Stimulated activated CD4-positive, alpha-beta T cell treated with anti-CD3 and anti-CD28 coated beads, TNF-alpha, amount 100 ng/mL, for 1 hour (primary cell): ENCODE measurements at places on chromosomes 1 and 21.

- no peak for DNase-seq
These were observed 18.2 kb upstream of the CTSK start for GRCh38 chr1:150826299-150826698.

DNA sequence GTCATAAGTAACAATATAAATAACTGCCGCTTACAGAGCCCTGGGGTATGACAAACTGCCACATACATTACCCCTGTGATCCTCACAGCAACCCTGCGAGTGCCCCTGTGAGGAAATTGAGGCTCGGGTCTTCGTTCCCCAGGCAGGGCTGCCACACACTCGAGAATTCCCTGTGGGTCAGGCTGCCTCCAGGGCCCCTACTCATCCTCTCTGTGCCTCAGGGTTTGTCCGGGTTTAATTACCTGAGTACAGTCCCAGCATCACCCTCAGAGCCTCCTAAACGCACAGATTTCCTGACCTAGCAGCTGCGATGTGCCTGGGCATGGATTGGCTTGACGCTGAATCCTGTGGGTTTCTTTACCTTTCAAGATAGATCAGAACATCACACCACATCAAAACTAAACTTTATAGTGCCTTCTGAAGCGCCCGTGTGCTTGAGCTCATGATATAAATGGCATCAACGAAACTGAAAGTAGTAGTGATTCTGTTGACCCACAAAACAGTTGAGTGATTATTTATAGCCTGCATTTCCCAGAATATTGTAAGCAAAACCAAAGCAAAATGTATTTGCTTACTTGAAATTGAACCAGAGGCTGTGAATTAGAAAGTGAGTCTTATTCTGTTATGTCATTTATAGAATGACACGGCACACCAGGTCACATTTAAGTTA, 14.0 kb downstream of the SLC37A1 start:
- no peak for DNase-seq

- DNase-seq, result no peak
These were observed 7.7 kb downstream of the ARMH1 start for GRCh38 chr1:44681905-44682882.

DNA sequence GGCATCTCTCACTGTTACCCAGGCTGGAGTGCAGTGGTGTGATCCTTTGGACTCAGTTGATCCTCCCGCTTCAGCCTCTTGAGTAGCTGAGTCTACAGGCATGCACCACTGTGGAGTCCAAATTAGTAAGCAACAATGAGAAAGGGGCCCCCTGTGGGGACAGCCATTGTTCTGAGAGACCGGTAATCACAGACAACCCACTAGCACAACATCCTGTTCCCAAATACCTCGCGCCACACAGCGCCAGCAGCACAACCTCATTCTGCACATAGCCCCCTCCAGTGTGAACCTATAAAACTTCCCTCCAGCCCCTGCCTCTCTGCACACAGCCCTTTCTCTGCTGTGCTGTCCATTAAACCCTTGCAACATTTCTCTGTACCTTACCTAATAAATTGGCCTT, 226.4 kb downstream of the DYRK1A start:
- DNase-seq, result no peak

DNA sequence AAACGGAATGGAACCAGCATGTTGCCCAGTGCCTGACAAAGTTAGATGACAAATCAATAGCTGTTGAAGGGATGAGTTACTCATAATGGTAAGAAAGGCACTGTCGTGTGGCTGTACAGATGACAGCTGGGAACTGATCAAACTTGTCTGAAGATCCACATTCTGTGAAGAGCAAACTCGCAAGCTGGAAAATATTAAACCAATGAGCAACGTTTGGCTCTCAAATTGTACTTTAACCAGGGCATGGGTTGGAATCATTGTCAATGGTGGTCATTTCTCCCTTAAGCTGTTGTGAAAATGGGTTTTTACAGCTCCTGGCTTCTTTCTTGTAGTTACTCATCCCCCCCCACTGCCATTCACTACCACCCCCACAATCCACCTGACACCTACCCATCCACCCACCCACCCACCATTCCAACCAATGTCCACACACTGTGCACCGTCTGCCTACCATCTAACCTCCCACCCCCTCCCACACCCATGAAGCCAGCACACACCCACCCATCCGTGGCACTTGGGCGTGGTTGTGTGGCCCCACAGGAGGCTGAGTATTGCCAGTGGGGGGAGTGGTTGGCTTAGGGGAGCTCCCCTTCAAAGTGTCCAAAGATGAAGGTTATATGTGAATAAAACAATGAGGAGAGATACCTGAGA, 46.7 kb downstream of the CLDN14 start:
- no peak for DNase-seq

DNA sequence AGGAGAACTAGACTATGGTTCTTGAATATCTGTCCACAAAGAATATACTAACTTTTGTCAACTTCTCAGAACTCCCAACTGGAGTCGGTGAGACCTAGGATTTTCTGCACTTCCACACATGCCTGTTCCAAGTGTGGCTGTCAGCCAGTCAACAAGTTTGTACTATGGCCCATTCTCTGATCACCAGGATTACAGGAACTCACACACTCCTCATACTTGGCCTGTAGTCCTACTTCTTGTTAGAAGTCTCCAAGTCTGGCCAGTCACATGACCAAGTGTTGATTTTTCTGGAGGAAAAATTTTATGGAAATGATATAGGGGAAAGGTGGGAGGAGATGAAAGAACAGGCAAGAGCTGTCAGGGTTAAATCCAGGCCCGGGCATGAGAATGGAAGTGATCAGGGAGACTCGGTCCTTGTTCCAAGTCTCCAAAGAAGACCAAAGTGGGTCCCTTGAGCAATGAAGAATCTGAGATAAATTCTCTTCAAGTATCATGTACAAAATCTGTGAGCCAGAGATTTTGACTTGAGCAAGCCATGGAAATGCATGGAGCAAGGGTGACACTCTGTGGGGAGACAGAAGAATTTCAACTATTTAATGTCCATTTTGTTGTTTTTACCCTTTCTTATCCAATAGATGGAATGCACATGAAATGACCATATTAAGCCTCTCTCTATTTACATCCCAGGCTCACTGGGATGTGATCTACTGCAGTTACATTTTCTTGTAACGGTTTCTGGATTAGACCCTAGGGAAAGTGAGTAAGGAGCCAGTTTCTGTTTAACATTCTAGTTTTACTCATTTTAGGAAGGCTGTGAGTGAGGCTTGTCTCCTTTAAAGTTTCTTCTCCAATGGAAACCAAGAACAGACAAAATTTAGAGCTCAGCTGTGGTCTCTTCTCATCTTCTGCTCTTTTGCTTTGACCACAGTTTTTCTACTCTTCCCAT, 320.9 kb downstream of the ASTN1 start:
- no peak for DNase-seq

DNA sequence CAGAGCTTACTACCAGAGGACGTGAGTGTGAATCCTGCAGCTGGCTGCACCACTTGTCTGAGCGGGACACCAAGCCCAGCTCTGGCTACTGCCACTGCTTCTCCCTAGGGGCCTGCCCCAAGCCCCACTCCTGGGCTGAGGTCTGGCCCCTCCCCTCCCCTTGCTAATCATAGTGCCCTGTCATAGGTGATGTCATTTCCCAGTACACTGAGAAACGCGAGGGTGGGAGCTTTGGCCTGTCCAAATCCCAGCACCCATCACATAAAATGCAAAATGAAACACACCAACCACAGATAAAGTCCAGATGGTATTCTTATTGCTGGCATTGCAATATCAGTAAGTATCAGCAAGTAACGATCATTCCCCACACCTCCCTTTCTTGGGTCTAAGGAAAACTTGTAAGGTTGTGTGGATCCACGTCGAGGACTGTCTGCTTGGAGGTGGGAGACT, 77.7 kb downstream of the TOMM20 start:
- no peak for DNase-seq

- no peak for DNase-seq
These were observed 12.2 kb downstream of the OR2B11 start for GRCh38 chr1:247445526-247446356.

- DNase-seq, result no peak
These were observed 208.8 kb upstream of the ADGRL4 start for GRCh38 chr1:79215311-79215710.

DNA sequence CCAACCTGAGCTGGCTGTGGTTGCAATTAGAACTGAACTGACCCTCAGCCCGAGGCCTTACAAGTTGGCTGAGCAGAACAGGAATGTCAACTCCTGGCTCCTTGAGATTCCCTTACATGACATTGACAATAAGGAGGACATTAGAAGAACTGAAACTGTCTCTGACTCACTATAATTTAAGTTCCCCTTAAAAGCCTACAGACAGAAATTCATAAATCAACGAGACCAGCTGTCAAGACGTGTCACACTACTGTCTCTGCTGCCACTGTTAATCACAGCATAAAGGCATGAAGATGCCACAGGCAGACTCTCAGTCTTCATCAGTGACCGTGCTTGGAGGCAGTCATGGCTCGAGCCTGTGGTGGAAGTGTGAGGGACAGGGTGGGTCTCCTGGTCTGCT, 168.8 kb downstream of the GABPA start:
- DNase-seq, result no peak

DNA sequence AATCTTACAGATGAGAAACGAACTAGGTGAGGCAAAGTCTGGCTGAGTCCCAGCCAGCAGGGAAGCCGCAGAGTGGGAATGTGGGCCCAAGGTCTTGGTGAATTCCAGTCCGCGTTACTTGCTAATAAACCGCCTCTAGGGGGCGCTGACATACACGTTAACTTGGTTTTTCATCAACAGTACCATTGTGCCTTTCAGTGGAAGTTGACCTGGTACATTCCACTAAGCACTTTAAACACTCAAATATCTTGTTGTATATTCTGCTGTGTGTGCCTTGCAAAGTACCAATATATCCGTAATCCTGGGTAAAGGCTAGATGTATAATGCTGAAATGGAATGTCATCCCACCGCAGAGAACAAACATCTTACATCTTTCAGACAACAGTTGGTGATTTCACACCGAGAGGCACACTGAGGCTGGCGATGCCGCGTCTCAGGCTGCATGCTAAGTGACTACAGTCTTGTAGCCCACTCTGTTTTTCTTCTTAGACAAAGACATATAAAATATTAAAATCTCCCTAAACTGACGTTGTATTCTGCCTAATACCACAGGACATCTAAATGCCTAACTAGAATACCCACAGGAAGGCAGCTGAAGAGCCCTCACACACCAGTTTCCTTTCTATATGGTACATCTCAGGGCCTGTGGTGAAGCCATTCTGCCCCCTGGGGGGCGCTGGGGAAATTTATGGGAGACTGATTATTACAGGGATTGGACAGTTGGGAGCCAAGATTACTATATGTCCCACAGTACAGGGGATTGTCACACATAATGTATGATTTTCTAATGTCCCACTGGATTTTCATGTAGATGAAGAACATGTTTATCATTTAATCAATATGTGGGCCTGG, 49.2 kb upstream of the C1orf198 start:
- peak; percentile 41 for DNase-seq

DNA sequence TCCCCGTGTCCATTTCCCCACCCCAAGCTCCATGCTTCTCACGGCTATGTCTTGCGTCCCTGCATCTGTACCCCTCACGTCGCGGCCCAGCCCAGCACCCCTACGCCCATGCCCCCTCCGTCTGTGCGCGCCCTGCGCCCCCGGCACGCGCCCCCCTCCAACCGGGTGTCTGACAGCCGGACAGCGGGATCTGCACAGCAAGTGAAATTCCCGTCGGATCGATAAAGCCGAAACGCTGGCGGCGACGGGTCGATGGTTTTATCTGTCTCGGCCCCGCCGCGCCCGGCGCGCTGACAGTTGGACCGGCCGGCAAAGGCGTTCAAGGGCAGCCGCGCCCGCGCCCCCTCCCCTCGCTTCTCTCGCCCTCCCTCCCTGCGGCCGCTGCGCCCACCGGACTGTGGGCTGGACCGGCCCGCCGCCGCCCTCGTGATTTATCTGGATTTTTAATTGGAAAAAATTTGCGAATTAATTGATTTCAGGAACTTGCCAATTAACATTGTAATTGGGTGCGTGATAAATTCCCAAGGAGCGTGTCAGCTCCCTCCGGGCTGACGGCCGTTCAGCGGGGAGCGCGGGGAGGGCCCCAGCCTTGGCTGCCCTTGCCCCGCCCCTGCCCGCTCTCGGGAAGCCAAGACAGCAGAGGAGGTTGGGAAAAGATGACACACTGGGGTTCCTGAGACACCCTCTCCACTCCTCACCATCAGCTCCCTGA, 57.1 kb downstream of the TMEM53 start:
- DNase-seq, result no peak

DNA sequence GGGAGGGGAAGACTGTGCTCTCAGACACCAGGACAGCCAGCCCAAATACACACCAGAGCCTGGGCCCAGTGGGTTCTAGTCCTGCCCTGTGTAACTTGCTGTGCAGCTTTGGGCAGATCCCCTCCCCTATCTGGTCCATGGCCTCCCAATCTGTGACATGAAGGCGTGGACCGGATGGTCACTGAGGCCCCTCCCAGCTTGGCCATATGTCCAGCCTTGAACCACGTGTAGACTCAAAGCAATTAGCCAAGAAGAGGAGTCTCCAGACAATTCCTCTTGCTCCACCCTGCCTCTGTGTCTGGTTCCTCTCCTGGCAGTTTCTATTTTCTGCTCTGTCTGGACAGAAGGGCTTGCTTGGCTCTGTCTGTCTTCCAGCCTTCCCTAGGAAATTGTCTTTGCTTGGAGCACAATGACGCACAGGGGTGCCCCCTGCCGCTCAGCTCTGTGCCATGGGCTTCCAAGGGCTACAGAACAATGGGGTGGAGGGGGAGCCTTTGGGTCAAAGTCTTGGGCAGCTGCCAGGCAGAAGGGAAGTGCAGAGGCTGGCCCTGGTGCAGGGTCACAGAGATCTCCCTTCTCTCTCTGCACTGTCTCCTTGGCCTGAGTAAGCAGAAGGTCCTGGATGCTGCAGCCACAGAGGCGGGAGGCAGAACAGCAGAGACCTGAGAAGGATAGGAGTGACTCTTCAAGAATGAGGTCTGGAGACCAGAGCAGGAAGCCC, 66.1 kb downstream of the TENT5C start:
- no peak for DNase-seq

DNA sequence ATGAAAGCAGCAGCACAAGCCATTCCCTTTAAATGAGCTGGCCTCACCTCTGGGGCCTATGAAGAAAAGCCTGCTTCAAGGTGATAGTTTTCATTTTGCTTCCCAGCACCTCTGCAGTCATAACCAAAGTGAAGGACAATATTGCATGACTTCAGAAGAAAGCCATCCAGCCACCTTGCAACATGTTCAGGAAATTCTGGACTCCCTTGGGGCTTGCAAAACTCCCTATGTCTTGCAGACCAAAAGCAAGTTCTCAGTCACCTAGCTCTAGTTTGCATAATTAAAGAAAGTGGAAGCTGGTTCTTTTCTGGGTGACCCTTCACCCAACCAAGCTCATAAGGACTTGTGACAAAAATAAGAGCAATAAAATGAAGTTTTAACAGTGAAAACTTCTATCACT, 87.6 kb downstream of the GFI1 start:
- no peak for DNase-seq
